Activated CD4-positive, alpha-beta T cell treated with anti-CD3 and anti-CD28 coated beads, Interleukin-2, Interleukin-6, amounts not matched to agents 100 ng/mL and 50 ng/mL, durations not matched to agents 16 hours and 8 hours (primary cell): ENCODE measurements at places on chromosomes 2 and 18.

GRCh38 chr2:25419678-25420242 lies 78.0 kb upstream of the DNMT3A start:
- DNase-seq: no peak

GRCh38 chr2:209818939-209819338 lies 47.3 kb downstream of the UNC80 start:
- no peak for DNase-seq

DNA sequence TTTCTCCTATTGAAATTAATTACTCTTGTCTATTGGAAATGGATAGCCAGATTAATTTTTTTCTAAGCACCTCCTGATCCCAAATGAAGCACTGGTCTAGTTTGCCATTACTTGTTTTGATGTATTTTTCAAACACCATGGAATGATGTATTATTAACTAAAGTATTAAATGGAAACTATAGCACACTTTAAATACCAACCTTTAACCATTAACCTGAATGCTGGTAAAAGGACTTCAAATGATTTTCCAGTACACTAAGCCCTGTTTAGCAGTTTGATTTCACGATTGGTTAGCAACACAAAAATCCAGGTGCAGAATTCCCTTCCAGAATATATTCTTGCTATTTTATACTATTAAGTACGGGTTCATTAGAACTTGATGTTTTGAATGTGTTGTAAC lies 37.3 kb downstream of the COL4A3 start:
- no peak for DNase-seq

- no peak for DNase-seq
Observed at GRCh38 chr2:234145511-234145910, 95.0 kb downstream of the SPP2 start.

DNA sequence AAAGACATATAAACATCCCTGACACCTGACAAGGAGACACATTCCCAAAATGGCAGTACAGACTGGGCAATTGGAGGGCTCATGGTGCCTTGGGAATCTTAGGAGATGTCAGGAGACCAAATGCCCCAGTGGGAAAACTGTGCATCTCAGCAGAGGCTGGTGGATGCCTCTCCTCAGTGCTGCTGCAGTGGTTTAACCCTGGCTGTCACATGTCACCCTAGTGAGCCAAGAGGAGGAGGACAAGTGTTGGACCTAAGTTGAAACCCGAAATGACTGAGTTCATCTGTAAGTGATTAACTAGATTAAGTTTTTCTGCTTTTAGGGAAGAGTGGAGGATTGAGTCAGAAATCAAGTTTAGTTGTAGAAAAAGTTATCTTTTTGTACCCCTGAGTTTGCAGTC lies 5.2 kb upstream of the NAGK start:
- no peak for DNase-seq
